Activated CD8-positive, alpha-beta memory T cell treated with anti-CD3 and anti-CD28 coated beads, Interleukin-2, amount 10 ng/mL, durations not matched to agents 7 days and 5 days (primary cell): ENCODE measurements at places on chromosomes 5 and 9. TPM values are rescaled to one million over a fixed set of nuclear protein-coding genes. Genes with fewer than 3 reads are reported as not detected.
A peak's percentile ranks its signal among the peaks of the same experiment; 100 is the strongest.

DNA sequence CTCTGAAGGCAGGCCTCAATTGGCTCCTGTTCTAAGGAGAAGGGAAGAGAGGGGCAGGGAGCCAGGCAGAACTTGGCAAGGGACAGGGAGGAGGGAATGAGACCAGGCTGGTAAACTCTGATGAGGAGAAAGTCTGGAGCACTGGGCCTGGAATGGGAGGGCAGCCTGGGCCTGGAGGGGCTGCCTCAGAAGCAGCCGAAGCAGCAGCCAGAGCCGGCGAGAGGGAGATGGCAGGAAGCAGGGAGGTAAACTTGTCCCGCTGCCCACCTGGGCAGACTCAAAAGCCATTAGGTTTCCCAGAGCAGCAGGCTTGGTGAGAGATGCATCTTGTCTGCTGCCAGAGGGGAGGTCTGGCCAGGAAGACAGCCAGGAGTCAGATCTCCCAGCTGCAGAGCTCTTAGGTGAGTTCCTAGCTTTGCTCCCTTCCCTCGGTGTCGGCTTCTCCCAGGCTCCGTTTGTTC lies 37.0 kb upstream of the CRB2 start:
- no peak for DNase-seq

DNA sequence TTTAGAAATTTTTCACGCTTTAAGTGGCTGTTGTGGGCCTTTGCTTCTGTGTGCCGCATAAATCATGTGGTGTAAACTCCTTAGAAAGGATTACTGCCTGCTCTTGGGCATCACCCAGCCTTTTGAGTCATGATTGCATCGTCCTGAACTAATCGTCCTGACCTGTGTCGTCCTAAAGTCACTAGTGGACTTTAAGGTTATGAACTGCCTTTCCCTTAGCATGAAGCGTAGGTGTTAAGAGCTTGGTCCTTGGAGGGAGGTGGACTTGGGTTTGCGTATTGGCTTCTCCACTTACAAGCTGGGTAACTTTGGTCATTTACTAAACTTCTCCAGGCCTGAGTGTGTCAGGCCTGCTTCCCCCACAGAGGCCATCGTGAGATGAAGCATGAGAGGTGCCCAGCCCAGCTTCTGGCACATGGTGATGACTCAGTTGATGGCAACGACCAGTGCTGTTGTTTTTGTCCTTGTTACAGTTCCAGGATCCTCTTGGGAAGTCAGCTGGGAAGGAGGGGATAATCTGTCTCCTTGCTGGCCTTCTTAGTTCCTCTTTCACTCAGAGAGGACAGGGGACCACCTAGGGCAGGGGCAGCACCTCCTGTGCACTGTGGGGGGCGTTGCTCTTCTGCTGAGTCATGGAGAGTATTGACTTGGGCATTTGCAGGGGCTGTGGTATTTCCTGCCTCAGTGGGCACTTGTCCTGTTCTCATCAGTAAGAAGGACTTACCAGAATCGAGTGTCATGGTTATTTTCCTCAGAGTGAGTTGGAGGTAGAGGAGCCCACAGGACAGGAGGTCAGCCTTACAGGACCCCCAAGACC lies 54.2 kb upstream of the NCS1 start:
- DNase-seq: no peak

Gene OR2K2
- total RNA-seq: not detected

Gene NOXA1
- 0.53 TPM for total RNA-seq

DNA sequence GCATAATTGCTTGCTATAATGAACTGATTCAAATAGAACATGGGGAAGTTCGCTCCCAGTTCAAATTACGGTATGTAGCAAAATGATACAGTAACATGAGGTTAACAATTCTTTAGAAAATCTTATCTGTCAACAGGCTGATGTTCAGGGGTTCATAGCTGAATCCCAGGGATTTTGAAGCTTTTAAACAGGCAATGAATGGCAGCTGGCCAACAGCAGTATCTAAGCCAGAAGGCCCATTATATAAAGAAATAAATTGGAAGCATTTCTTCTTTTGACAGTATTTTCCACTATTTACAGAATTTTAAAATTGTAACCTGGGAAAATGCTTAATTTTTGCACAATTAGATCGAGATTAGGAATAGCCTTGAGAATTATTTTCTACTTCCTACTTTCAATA lies 126.8 kb downstream of the PDE8B start:
- no peak for DNase-seq

DNA sequence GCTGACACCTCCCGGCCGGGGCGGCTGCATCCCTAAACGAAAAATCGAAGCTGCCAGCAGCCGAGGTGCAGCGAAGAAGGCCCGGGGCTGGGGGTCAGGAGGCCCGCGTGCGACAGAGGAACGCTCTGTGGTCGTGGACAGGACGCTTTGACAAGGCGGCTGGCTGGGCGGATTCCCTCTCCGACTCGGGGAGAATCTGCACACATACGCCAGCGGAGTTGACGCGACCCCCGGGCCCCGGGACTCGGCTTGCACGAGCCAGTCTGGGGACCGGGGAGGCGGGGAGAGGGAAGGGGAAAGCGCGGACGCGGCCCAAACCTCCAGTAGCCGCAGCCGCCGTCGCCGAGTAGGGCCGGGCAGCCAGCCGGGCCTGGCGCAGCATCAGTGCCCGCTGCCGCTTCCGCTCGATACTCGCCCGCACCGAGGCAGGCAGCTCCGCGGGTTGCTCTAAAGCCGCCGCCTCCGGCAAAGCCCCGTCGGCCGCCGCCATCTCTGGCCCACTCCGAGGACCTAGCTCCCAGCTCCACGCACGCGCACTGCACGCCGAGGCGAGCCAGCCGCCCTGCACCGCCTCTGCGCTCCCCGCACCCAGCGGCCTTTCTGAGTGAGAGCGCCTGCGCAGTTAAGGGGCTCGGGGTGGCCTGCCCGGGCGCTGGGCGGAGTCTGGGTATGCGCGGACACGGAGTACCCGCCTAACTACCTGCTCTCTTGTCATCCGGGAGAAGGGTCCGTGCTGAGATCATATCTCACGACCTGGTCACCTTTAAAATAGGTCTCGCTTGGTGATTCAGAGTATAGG lies at the start of gene XPA:
Gene XPA, minus strand, starts transcription at position 538 of the 799 bp plus-strand sequence. Its CDS starts 48 bp downstream, at position 490.
- DNase-seq: peak; percentile 98

- DNase-seq: no peak
These were observed 57.8 kb upstream of the LARP1 start for GRCh38 chr5:154697371-154697770.

GRCh38 chr5:1552521-1553255 lies 28.9 kb upstream of the LPCAT1 start:
- peak; percentile 31 for DNase-seq

Gene PRRX2
- total RNA-seq: not detected

DNA sequence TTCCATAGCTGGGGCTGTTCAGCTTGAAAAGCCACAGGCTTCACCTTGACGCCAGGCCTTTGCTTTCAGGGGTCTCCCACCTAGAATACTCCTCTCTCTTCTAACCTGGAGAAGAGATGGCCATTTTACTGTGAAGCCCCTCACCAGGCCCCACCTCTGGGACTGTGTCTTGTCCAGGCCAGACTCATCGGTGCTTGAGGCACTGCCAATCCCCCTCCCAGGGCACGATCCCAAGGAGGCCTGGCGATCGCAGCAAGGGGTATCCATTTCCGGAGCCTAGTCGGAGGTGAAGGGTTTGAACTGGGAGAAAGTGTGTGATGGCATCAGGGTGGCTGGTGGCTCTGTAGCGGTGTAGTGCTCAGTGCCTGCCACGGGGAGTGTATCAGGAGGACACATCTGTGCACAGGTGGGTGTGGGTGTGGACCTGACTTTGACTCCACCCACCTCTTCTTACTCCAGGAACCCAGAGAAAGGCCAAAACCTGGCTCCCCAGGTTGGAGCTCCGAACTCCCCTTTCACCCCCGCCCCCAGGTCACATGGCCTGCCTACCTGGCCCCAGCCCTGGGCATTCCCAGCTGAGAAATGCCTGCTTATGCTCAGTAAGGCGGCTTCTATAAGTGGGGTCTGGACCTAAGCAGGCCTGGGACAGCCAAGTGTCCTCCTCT lies 27.4 kb upstream of the ENHO start:
- DNase-seq: no peak

DNA sequence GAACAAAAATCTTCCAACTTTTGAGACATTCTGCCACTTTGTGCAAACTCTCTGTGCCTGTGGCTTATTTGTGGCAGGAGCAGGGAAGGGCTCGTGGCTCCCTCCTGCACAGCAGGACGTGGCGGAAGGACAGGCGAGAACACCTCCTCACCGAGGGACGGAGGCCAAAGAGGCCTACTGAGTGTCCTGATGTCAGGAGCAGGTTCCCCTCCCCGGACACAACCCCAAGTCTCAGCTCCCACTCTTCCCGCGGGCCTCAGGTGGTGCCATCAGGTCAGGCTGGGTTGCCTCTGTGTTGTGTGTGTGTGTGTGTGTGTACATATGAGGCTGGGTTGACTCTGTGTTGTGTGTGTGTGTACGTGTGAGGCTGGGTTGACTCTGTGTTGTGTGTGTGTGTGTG lies 136.8 kb upstream of the LPCAT1 start:
- no peak for DNase-seq

Gene ADGRD2
- not detected for total RNA-seq

DNA sequence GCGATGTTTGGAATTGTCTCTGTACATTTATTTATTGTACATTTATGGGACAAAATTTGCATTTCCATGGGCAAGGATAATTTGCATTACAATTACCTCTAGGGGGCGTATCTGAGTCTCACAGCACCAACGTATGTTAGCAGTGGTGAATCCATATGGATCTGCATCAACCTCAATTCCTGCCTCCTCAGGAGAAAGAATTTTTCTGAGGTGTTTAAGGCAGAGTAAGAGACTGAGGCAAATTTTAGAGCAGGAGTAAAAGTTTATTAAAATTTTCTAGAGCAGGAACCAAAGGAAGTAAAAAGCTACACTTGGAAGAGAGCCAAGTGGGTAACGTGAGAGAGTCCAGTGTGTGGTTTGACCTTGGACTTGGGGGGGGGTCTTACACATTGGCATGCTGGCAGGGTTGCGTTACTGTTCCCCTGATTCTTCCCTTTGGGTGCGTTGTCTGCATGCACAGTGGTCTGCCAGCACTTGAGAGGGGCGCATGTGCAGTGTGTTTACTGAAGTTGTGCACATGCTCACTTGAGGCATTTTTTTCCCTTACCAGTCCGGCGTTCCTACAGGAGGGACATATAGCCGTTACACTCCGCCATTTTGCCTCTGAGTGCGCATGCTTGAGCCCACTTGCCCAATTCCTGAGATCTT lies 21.0 kb upstream of the RAB14 start:
- DNase-seq: no peak

DNA sequence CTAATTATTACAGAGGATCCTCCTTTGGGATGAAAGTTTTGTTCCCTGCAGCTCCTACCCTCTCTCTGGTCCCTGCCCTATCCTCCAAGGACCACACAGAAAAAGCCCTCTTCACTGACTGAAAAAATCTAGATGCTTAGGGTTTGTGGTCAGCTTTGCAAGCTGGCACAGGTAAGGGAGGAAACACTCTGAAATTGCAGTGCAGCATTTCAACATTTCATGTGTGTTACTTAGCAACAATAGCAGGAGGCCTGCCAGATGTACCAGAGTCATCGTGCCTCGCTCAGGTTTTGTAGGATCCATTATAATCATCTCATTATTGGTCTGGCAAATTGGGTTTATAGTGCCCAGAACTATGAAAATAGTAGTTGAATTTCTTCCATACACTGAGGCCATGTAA lies 109.5 kb downstream of the PALM2AKAP2 start:
- DNase-seq: no peak

Gene SLC46A2
- total RNA-seq: not detected

DNA sequence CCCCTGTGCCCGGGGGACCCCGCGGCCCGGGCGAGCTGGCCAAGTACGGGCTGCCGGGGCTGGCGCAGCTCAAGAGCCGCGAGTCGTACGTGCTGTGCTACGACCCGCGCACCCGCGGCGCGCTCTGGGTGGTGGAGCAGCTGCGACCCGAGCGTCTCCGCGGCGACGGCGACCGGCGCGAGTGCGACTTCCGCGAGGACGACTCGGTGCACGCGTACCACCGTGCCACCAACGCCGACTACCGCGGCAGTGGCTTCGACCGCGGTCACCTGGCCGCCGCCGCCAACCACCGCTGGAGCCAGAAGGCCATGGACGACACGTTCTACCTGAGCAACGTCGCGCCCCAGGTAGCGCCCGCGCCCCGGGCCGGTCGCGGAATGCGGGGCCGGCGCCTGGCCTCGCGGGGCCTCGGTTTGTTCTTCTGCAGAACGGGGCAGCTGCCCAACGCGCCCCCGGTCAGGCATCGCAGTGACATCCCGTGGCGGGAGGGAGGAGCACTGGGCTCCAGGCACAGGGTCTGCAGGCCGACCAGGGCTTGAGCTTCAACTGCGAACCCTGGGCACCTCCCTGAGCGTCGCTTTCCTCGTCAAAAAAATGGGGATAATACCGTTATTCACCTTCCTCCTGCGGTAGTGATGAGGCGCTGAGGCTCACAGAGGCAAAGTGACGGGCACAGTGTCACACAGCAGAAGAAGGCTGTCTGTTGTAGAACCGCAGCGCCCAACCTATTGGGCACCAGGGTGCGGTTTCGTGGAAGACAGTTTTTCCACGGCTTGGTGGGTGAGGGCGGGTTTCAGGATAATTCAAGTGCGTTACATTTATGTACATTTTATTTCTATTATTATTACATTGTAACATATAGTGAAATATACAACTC lies 777 bp downstream of the ENDOG start:
- peak; percentile 57 for DNase-seq

- no peak for DNase-seq
These were observed 7.7 kb downstream of the AHRR start for GRCh38 chr5:329121-329735.

DNA sequence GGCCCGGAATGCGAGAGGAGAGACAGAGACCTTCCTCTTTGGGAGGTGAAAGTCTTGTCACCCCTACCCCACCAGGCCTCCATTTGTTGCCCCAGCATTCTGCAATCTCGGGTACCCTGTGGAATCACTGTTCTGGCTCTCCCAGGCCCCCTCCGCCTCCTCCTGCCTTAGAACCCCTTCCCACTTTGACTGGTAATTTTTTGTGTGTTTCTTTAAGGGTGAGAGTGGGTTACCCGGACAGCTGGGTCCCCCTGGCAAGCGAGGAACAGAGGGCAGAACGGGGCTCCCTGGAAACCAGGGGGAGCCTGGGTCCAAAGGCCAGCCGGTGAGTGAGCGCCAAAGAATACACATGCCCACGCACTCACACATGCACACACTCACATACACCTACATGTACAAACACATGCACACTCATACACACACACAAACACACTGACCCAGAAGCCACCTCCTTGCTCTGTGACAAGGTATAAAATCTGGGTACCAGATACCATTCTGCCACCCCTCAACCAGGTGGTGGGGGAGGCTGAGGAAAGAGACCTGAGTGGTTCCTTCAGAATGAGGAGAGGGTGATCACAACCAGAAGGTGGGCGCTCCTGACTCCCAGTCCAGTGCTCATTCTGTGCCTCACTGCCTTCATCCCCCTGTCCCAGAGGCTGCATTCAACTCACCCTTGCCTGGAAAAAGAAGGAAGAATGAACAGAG lies 30.9 kb upstream of the ORM1 start:
- DNase-seq: no peak

Gene SARDH
- 0.38 TPM for total RNA-seq
